Mesangial cell (primary cell): ENCODE measurements at places on chromosomes 6 and 20. TPM values are rescaled to one million over a fixed set of nuclear protein-coding genes. Genes with fewer than 3 reads are reported as not detected.

TBC1D7 gene
- 13.7 and 21.0 TPM in 2 replicates for total RNA-seq

CST1 gene
- 0.25 TPM in 1 of 2 replicates, not detected in the other for total RNA-seq

HLA-DRB5 gene
- not detected in 2 replicates for total RNA-seq

UNC93A gene
- not detected in 2 replicates for total RNA-seq

ME1 gene
- 7.6 and 14.3 TPM in 2 replicates for total RNA-seq

TBX18 gene
- 1.3 and 2.5 TPM in 2 replicates for total RNA-seq

PLCB1 gene
- 0.81 and 2.7 TPM in 2 replicates for total RNA-seq

FAM50B gene
- 7.8 and 13.7 TPM in 2 replicates for total RNA-seq

FILIP1 gene
- total RNA-seq, result 0.13 TPM in 1 of 2 replicates, not detected in the other

CEP250 gene
- 26.7 and 31.4 TPM in 2 replicates for total RNA-seq

OR12D3 gene
- total RNA-seq, result not detected in 2 replicates

TRPC4AP gene
- 88.5 and 94.4 TPM in 2 replicates for total RNA-seq

APOM gene
- 2.8 and 5.2 TPM in 2 replicates for total RNA-seq

EEF1A2 gene
- total RNA-seq, result 3.4 and 12.5 TPM in 2 replicates

LINC00237 gene
- not detected in 2 replicates for total RNA-seq

PLCB4 gene
- total RNA-seq, result 12.1 and 34.4 TPM in 2 replicates

BHLHE23 gene
- total RNA-seq, result not detected in 2 replicates

CTCFL gene
- under 0.01 TPM in 1 of 2 replicates, not detected in the other for total RNA-seq

NRSN1 gene
- not detected in 2 replicates for total RNA-seq

MPC1 gene
- 19.1 and 21.7 TPM in 2 replicates for total RNA-seq

IL22RA2 gene
- not detected in 2 replicates for total RNA-seq

HLA-DMA gene
- 1.8 TPM in 1 of 2 replicates, not detected in the other for total RNA-seq

FOXO3 gene
- 16.6 and 40.8 TPM in 2 replicates for total RNA-seq
